ENCODE measurements at places on chromosomes 16 and 17. TPM values are rescaled to one million over a fixed set of nuclear protein-coding genes. Genes with fewer than 3 reads are reported as not detected.

The TGFB1I1 gene
- total RNA-seq = 5.0 TPM

DNA sequence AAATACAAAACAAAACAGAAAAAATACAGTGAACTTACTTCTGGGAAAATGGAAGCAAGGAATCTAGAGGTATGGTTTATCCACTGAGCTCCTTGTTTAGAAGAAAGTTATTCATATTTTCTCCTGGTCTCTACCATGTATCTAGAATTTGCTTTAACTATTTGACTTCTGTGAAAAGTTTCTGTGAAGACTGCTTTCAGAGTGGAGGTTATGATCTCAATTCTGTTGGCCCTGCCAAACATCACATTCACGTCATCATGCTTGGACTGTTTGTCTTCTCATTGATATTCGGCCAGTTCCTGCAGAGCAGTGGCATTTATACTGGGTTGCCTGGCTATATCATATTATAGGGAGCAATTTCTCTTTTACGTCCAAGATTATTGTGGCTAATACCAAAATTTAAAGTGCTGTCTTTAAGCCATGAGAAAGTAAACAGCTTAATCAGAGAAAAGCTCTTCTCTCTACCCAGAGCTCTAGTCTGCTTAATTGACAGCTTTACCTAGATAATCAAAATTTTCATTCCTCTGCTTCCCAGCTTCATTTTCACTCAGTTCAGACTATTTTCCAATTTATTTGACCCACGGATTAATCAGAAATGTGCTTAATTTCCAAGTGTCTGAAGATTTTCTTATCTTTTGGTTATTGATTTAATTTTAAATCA, at the start of gene ABCA8:
ABCA8 (minus strand) TSS at position 212 of the 661 bp plus-strand sequence. CDS start 13,358 bp downstream, outside the sequence.
- DNase-seq = no peak

DNA sequence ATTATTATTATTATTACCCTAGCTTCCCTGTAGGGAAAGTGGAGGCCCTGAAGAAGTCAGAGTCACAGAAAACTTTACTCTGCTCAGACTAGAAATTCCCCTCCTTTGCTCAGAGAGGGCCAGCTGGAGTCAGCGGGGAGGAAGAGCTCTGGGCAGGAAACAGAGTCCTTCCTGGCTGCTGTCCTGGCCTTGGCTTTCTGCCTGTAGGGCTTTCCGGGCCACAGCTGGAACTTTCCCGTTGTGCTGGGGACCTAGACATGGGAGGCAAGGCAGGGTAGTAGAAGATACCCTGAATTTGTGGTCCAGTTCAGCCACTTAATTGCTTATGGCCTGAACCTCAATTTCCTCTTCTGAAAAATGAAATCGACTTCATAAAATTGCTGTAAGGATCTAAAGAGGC, 14.0 kb upstream of the CCL2 start:
- peak; percentile 37 for DNase-seq

GRCh38 chr16:67226295-67226803, 581 bp upstream of the TMEM208 start:
- no peak for DNase-seq

DNA sequence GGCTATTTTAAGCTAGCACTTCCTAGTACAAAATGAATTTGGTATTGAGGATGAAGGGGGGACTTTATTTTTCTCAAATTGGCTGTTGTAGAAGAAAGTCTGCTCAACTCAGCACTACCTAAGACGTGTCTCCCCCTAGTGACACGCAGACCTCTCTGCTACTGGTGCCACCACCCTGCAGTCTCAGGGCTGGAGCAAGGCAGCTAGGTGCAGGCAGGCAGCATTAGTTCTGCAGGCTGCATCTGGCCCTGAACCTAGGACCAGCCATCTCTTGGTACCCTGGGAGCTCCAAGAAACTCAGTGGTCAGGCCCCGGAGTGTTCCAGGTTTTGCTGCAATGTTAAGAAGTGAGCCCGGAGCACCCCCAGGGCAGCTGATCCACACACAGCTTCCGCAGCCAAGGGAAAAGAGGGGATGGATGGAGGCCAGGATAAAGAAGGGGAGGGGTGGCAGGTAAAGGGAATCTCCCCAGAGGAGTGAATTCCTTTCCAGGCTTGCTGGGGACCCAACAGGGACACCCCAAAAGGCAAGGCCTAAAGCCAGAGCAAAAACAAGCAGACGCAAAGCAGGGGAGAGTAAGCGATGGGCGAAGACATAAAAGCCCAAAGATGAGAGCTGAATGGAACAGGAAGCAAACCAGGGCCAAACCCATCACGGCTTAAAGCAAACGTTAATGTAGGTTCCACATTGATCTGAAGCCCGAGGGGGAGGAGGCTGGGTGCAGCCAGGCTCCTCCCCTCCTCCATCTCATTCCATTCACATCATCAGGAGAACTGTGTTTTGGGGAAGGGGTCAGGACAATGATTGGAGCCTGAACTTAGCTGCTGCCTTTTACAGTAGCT, 200.5 kb downstream of the ZFHX3 start:
- DNase-seq = no peak

GRCh38 chr17:45104029-45104428, 28.3 kb downstream of the PLCD3 start:
- DNase-seq = no peak

- no peak for DNase-seq
Measured at GRCh38 chr17:3911271-3912053, 4.8 kb downstream of the P2RX1 start.

DNA sequence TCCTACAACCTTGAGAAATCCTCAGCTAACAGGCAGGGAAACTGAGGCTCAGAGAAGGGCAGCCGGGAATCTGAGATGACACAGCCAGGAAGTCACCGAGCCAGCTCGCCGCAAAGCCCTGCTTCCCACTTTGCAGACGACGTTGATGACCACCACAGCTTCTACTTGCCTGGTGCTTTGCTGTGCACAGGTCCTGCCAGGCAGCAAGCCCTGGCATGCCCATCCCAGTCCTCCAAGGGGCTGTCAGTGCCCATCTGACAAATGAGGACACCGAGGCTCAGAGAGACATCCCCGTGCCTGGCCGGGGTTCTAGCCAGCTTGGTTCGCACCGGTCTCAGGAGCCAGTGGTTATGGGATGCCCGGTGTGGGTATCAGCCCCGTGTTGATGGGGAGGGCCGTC, 20.1 kb downstream of the KCNJ12 start:
- no peak for DNase-seq

DNA sequence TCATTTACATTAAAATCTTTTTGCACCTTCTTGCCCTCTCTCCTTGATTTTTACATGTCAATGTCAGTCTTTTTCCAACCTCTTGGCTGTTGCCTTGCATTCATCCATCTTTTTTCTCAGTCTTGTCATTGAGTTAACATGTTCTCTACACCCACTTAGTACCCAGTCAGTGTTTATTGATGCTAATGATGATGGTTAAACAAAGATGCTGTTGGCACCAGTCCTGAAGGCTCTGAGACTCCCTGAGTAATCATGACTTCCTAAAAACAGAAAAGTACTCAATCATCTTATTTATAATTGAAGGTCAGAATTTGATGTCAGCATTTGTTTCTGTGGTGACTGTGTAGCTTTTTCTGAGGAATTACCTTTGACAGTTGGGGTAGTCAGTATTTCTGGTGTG, 104.5 kb downstream of the NLK start:
- no peak for DNase-seq

The CNTD1 gene
- total RNA-seq = 0.43 TPM

DNA sequence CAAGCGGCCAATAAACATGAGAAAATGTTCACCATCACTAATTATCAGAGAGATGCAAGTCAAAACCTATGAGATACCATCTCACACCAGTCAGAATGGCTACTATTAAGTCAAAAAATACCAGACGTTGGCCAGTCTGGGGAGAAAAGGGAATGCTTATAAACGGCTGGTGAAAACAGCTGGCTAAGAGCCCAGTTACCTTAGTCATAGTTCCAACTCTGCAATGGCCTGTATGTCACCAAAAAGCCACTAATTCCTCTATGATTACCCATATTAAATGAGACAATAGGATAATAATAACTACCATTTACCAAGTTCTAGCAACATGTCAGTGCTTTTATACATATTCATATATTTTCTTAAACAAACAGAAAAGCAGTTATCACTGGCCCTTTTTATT, 42.9 kb upstream of the CDRT4 start:
- DNase-seq = no peak

DNA sequence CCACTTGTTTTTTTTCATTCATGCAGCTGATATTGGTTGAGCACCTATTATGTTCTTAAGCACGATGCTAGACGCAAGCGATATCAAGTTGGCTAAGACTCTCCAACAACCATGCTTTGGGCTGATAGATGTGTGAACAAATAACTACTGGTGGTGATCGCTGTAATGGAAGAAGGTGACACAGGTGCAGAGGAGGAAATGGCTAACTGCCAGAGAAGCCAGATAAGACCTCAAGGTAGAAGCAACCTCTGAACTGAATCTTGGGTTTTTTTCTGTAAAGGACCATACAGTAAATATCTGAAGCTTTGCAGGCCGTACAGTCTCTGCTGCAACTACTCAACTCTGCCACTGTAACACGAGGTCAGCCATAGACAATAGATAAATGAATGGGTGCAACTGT, 97.9 kb downstream of the C17orf67 start:
- no peak for DNase-seq

DNA sequence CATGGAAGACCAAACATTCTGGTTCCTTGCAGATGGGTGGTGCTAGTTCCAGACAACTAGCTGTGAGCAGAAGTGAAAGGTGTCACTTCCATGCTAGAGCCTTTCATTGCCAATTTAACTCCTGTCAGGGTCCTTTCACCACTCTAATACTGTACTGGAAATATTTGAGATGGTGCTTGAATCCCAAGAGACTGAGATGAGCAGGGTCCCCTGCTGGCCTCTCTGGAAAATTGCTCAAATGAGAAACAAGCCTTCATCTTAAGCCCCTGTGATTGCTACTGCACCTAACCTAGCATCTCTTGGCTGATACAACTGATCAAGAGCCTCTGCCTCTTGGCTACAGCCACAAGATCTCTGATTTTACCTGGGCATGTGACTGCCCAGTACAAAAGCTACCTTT, 7.4 kb upstream of the VAC14 start:
- DNase-seq = no peak

The STX8 gene
- total RNA-seq = 37.4 TPM

DNA sequence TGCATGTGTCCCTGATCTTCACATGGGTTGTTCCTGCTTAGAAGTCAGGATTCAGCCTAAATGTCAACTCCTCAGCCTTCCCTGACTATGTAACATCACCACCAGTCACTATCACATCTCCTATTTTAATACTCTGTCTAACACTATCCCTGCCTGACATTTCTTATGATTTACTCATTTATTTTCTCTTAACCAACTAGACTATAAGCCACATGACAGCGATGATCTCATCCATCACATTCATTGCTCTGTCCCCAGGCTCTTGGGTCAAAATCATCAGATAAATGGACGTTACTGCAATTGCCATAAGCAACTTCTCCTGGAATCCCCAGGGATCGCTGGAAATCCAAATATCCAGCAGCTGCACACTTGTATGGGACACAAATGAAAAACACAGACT, 15.7 kb downstream of the CDRT4 start:
- DNase-seq = no peak

The PDE6G gene
- not detected for total RNA-seq

DNA sequence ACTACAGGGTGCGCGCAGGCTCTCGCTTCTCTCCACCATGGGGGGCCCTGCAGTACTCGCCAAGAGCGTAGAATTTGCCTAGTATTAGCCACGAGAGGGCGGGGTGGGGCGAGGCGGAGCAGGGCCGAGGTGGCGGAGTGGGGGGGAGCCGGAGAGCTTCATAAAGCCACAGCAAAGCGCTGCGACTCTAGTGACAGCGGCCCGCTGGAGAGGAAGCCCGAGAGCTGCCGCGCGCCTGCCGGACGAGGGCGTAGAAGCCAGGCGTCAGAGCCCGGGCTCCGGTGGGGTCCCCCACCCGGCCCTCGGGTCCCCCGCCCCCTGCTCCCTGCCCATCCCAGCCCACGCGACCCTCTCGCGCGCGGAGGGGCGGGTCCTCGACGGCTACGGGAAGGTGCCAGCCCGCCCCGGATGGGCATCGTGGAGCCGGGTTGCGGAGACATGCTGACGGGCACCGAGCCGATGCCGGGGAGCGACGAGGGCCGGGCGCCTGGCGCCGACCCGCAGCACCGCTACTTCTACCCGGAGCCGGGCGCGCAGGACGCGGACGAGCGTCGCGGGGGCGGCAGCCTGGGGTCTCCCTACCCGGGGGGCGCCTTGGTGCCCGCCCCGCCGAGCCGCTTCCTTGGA, at the start of gene TBX21:
TBX21 (plus strand) TSS at position 190 of the 627 bp plus-strand sequence; CDS start at position 409, 219 bp downstream.
- DNase-seq = peak; percentile 63

DNA sequence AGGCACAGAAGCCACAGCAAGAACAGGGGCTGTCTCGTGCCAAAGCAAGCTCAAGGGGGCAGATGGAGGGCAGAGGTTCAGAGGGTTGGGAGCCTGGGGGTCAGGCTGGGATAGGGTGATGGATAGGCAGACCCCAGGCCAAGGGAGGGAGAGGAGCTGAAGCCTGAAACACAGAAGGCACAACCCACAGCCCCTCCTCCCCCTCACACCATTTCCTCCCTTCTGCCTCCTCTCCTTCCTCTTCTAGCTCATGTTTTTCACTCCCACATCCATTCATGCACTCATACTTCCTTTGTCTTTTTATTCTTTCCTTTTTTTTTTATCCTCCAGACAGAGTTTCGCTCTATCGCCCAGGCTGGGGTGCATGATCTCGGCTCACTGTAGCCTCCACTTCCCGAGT, 61.1 kb downstream of the SOCS1 start:
- no peak for DNase-seq

GRCh38 chr17:5439446-5439764, 450 bp upstream of the C1QBP start:
- no peak for DNase-seq

DNA sequence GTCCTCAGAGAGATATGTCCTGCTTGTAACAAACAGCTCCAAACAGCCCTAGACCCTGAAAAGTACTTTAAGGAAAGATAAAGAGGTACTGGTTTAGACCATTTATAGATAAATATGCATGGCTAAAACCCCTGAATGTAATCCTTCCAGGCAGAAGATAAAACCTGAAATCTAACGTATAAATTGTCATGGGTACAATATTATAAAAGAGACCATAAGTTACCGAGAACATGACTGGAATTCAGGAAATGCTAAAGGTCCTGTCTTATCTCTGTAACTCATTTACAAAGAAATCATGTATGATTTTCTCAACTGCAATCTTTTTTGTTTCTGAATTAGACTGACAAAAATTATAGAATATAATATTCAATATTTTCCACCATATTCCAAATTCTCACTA, 9.2 kb upstream of the KANSL1 start:
- DNase-seq = no peak

The ZNF469 gene
- total RNA-seq = 0.83 TPM

GRCh38 chr17:46984892-46985291, 5.8 kb upstream of the RPRML start:
- DNase-seq = no peak
